Cortex of kidney (tissue), 1 donor: ENCODE measurements at places on chromosomes 2 and 18.

GRCh38 chr2:46332686-46333281, 35.6 kb downstream of the EPAS1 start:
- no peak for DNase-seq

DNA sequence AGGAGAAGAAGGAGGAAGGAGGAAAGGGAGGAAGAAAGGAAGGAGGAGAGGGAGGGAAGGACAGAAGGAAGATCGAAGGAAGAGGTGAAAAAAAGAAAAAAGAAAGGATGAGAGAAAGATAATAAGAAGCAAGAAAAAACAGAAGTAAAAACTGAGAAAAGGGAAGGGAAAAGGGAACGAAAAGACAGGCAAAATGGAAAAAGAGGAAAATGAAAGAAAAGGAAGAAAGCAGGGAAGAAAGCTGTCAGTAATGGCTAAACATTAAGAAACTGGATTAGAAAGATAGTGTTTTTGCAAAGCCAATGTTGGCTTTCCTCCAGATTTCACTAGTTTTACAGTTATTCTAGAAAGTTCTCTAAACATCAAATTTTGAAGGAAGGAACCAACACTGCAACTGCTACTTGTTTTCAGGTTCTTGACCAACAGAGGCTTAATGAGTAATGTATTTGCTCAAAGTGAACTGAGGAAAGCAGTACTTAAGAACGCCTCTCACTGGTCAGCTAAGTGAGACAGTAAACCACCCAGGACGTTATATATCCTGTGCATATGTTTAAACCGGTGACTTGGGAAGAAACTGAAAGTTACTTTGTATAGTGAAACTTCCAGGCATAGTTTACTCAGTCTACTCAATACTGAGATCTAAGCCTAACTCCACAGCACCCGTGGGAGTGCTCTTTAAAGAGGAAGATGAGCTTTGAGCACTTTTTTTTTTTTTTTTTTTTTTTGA, 286.2 kb upstream of the TRIB2 start:
- DNase-seq = no peak

DNA sequence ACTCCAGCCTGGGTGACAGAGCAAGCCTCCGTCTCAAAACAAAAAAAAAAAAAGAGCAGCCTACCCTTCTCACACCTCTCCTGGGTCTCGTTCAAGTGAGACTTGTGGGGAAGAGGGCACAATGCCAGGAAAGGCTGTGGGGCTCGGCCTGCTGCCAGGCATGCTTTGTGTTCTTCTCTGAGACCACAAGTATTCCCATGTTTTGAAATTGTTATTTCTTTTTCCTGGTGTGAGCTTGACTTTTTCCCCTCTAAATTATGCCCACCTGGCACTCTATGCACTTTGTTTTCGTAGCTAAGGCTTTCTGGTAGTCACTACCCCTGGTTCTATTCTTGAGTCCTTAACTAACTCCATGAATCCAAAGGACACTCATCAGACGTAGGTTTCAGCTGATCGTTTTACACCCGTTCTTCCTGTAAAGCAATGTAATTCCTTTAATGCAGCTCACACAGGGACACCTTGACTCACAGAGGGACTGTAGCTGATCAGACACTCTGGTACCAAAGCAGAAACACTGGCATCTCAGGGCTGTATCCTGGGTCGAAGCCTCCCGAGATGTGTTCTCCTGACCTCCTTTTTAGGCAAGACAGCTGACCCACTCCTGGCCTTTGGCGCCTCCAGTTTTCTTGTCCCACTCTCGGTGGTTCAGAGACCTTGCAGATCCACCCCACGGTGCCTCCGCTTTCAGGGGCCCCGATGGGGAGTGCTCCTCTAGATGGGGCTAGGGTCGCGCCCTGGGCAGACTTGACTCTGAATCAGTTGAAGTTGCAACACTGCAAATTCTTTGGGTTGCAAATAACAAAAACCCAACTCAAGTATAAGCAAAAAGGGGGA, 193.3 kb upstream of the AGAP1 start:
- no peak for DNase-seq

DNA sequence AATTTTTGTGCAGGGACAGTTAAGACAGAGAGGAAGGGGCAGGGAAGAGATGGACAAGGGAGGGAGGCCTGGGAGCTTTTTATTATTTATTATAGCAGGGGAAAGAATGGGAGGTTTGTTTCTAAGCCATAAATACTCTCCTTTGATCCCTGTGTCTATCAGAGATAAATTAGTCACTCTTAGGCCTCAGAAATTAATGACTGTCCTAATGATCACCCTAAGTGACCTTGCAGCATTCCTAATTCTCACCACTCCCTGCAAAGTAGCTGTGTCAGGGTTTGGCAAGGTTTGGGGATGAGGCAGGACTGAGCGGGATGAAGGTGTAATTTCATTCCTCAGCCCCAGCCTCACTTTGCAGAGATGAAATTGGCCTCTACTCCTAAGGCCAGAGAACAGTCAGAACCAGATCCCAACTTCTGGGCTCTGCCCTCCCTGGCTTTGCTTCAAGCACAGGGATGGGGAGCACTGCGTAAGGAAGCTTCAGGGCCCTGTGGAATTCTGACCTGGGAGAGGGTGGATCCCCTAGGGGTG, 95.0 kb downstream of the TMEM17 start:
- DNase-seq = no peak

- DNase-seq = no peak
These were observed 36.7 kb upstream of the NPC1 start for GRCh38 chr18:23623040-23623439.

DNA sequence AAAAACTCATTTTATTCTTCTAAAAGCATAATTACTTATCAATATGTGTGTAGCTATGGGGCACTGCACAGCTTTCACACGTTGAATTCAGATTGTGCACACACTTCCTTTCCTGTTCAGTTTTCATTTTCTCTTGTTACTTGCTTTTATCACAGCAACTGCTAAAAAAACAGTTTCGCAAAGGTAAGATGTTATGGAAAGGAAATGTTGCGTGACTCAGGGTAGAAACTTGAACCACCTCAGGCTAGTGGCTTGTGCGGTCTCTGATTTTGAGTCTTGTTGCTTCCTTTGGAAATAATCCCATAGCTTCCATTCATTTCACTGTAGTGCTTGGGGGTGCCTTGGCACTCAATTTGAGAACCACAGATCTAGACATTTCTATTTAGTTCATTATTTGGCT, 171.9 kb downstream of the FMNL2 start:
- DNase-seq = no peak

DNA sequence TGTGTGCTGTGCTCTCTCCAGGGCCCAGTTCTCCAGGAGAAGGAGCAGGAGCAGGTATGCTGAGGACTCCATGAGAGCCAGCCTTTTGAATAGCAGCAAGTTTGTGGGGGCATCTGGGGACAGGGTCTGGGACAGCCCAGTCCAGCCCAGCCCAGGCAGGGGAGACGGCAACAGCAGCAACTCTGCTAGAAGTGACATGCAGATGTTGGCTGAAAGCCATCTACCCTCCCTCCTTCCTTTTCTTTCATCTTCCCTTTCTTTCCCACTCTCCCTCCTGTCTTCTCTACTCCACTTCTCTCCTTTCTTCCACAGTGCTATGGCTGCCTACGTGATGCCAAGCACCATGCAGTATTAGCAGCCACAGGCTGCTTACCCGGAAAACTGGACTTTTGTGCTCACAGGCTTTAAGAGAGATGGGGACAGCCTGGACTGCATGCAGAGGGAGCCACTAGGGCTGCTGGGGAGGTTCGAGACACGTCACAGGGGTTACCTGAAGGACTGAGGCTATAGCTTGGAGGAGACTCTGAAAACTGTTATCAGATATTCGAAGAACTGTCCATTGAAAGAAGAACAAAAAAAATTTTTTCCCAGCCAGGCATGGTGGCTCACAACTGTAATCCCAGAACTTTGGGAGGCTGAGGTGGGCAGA, 23.8 kb upstream of the YWHAQ start:
- no peak for DNase-seq
